CD4-positive, alpha-beta T cell treated with Interleukin-2 at 100 ng/mL for 4 hours (primary cell): ENCODE measurements at places on chromosomes 12 and 14.

DNA sequence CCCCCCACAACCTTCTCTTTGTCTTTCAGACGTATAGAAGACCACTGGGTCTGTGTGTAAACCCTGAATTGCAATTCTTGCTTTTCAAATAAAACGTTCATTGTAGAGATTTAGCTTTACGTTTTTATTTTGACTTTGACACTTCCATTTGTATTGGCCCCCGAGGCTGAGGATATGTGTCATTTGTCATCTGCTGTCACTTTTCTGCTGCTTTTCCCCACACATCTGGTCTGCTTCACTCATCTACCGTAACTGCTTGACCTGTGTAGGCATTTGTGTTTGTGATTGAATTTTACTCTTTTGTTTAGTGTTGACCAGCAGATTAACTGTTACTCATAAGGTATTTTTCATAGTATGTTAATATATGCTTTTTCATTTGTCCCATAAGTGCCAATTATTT lies 157.2 kb upstream of the SYT10 start:
- no peak for DNase-seq

- DNase-seq = peak; percentile 24
Measured at GRCh38 chr12:128844031-128844635, 9.1 kb upstream of the GLT1D1 start.

- no peak for DNase-seq
Measured at GRCh38 chr12:94183708-94184379, 35.5 kb downstream of the PLXNC1 start.

GRCh38 chr12:100399095-100399494 lies 42.2 kb downstream of the SLC17A8 start:
- DNase-seq = no peak

DNA sequence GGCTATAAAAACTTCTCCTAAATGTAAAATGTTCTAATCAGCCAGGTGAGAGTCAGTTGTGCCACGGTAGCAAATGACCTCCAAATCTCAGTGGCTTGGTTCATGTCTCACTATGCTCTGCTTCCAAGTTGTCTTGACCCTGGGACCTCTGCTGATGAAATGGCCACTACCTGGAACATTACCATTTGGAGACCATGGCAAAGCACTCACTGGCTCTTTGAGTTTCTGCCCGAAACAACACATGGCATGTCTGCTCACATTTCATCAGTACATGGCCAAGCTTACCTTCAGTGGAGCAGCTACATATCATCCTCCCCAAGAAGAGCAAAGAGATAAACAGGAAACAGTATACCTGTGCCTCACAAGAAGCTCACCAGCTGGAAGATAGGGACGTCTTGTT lies 40.2 kb downstream of the PLEKHG7 start:
- DNase-seq = no peak

DNA sequence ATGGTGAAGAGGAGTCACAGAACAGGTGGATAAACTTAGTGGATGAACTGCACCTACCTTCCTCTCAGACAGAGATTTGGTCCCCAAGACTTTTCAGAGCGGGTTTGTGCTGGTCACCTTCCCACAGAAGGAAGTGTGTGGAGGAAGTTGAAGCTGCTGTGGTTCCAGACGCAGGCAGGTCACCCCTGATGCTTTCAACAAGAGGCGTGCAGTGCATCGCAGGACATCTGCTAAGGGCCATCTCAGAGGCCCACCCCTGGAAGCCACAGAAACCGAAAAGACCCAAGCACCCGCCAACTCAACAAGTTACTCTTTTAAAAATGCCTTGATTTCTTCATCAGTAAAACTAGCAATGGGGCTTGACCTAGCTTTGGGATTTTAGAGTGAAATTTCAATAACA lies 1.0 kb upstream of the GPX2 start:
- DNase-seq = no peak
